ENCODE measurements at places on chromosomes 1 and 21.

DNA sequence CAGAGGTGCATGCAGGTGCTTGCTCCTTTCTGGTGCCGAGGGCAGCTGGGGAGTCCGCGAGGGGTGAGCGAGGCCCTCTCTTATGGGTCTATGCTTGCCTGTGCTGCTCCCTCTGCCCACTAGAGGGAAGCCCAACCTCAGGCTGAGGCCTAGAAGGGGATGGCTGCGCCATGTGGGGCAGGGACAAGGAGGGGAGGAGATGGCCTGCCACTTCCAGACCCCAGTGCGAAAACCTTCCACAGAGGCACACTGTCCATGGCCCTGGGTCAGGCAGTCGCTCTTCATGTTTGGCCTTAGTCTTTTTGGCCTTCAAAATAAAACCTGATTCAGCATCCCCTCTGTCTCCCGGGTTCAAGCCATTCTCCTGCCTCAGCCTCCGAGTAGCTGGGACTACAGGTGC, 14.0 kb downstream of the RHBG start:
- DNase-seq, result no peak

- no peak for DNase-seq
These were observed 22.0 kb upstream of the FHAD1 start for GRCh38 chr1:15224974-15225373.

GRCh38 chr1:119587341-119587740, 60.7 kb downstream of the ZNF697 start:
- no peak for DNase-seq

- no peak for DNase-seq
These were observed 31.7 kb downstream of the EIF2D start for GRCh38 chr1:206580438-206581113.

DNA sequence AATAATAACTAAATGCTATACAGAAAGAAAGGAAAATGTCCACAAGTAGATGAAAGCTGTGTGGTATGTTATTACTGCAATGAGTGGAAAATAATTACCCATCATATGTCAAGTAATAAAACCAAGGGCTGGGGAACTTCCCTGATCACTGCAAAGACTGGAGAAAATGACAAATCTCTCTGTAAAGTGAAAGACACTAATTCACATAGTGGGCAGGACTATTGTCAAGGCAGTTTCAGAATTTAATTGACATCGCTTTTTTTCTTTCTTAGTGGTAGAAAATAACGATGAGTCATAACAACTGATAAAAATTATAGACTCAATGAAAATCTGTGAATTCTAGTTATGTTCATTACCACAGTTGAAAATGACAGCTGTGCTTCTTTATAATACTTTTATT, 153.7 kb upstream of the ST6GALNAC5 start:
- DNase-seq, result no peak

DNA sequence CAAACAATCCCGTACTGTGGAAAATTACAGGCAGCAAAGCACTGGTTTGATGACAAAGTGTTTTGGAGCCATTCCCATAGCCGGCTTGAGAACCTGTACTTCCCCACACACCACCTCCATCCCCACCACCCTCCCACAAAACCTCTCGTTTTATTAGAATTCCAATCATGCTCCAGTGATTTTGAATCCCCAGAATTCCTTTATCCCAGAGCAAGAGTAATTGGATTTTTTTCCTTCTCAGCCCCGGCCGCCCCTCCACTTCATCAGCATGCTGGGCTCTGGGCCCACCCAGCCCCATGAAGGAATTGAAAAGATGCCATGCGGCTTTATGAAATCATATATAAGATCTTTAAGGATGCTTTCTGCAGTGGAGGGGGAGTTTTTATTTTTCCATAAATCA, 136.6 kb downstream of the OMA1 start:
- no peak for DNase-seq

All from SW 1271 (cell line).